ENCODE measurements at places on chromosomes 2 and 18.

DNA sequence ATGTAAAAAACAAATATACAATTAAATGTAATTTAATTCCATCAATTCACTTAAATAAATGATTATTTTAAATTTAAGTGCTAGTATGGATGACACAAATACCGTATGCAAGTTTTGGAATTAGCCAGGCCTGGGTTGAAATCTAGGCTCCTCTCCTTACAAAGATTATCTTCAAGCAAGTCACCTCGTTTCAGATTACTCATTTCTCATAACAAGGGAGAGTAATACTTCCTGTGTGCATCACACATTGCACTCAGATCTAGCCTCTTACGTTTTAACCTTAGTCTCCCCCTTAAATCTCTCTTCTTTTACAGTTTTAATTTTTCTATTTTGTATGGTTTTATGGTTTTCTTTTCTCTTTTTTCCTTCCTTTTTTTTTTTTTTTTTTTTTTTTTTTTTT is 1475.9 kb upstream of the NXPH2 start:
- no peak for DNase-seq

DNA sequence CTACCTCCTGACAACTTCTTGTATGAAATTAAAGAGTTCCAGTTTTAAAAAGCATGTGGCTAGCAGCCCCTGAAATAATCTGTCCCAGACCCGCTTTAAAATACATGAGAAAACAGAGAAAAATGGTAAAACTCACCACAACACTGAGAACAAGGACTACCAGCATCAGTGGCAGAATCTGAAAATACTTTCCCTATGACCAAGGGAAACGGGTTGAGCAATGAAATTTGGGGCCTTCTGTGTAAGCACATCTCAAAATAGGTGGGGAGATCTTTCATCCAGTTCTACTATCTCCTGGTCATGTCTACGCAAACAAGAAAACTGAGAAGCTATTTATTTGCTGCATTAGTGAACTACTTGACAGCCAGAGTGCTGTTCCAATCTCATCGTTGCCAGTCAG is 172.3 kb downstream of the LNPK start:
- DNase-seq: no peak

GRCh38 chr2:161121622-161122021 is 38.6 kb upstream of the TANK start:
- DNase-seq: no peak

- no peak for DNase-seq
Observed at GRCh38 chr2:136530146-136530545, 235.2 kb upstream of the THSD7B start.
